ENCODE measurements at places on chromosomes 12 and 14. TPM values are rescaled to one million over a fixed set of nuclear protein-coding genes. Genes with fewer than 3 reads are reported as not detected.

ADSS1 gene
- 4.0 TPM for total RNA-seq

GRCh38 chr12:11661491-11662089 is 12.1 kb downstream of the ETV6 start:
- no peak for DNase-seq

ANKRD33 gene
- total RNA-seq = not detected

DNA sequence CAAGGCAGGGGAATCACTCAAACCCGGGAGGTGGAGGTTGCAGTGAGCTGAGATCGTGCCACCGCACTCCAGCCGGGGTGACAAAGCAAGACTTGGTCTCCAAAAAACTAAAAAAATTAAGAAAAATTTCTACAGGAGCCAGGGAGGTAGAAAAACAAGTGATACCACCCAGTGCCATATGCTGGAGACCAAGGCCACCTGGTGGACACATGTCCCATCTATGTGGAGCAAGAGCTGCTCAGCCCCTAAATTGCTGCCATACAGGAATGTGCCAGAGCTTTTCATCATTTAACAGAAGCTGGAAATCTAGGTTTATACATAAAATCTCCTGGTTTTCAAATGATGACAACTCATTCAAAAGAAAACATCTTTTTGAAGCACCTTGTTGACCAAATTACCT is 61.4 kb upstream of the ELK3 start:
- no peak for DNase-seq

IAPP gene
- total RNA-seq = not detected

- DNase-seq = no peak
Measured at GRCh38 chr12:124774462-124775167, 89.0 kb downstream of the SCARB1 start.

- DNase-seq = no peak
Measured at GRCh38 chr14:47044841-47045240, 393.3 kb upstream of the RPL10L start.

DNA sequence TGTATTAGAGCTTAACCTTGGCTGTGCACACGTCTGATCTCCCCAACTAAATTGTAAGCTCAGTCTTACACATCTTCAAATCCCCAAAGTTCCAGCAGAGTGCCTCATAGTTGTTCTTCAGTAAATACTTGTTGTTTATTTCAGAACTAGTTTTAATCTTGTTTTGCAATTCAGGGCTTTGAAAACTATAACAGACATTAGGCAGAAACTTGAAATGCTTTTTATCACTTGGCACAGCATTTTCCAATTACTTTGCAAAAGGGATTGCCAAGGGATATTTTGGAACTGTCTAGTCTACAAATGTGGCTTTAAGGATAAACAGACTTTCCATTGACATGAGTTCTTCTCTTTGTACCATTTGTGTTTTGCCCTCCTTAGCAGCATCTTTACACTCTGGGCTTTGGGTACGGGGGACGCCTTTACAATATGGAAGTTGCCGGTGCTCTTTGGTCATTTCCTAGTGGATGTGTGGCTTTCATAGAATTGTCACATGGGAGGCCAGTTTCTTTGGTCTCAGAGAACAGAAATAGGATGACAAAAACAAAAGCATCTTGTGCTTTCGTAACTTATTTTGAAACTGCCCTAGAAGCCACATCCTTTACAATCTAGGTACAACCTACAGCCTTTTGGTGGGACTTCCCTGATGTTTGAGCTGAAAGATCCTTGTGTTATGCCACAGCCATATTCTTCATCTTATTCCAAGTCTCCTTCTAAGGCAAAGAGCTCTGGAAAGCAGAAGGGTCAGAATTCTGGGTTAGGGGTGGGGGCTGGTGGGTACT is 96.9 kb downstream of the NPAS3 start:
- no peak for DNase-seq

ANAPC5 gene
- total RNA-seq = 162 TPM

DNA sequence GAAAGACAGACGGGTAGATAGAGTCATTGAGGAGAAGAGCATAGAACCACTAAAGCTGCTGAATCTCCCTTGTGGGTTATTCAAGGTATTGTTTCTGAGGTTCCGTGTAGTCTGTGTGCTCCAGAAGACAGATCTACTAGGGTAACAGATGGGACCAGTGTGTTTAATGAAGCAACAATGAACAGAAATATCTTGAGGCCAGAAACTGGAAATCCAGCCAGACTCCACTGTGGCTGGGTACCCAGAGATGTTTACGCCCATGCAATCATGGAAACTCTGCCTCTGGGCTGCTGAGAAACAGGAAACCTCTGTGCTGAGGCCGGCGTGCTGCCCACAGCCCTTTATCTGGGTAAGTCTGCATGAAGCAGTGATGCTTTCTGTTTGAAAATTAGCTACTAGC is 8.3 kb downstream of the PROX2 start:
- DNase-seq = no peak

PCNX4 gene
- 41.1 TPM for total RNA-seq

- no peak for DNase-seq
Measured at GRCh38 chr14:51436630-51437029, 196.6 kb downstream of the TMX1 start.

- DNase-seq = no peak
Measured at GRCh38 chr12:100767950-100768349, 26.6 kb upstream of the ANO4 start.

Data from spleen (tissue), 13 donors.